Activated CD4-positive, alpha-beta memory T cell treated with anti-CD3 and anti-CD28 coated beads, Interleukin-2, amount 10 ng/mL, durations not matched to agents 7 days and 5 days (primary cell): ENCODE measurements at places on chromosomes 16 and 17. TPM values are rescaled to one million over a fixed set of nuclear protein-coding genes. Genes with fewer than 3 reads are reported as not detected.

ZG16B gene
- total RNA-seq: 8.8 TPM

GRCh38 chr17:30808785-30809286 lies 15.7 kb downstream of the CRLF3 start:
- peak; percentile 55 for DNase-seq
- peaks cover 34% of the 10 kb centered on the region for H3K36me3 ChIP-seq

GRCh38 chr16:27421961-27422740 lies 20.2 kb downstream of the IL21R start:
- peaks cover 41% of the 10 kb centered on the region for H3K4me1 ChIP-seq
- no peaks in the 10 kb centered on the region for H3K27me3 ChIP-seq
- H3K36me3 ChIP-seq: peaks cover 83% of the 10 kb centered on the region
- no peak overlapping the region for H3K4me3 ChIP-seq
- no peak overlapping the region for H3K27ac ChIP-seq

- H3K36me3 ChIP-seq: peaks cover 5% of the 10 kb centered on the region
- no peak overlapping the region for H3K4me3 ChIP-seq
- peaks cover 18% of the 10 kb centered on the region for H3K4me1 ChIP-seq
- no peaks in the 10 kb centered on the region for H3K27me3 ChIP-seq
- no peak overlapping the region for H3K27ac ChIP-seq
- DNase-seq: no peak
These were observed 21.9 kb upstream of the ZC3H18 start for GRCh38 chr16:88548131-88548874.
